GM10248 (cell line): ENCODE measurements at places on chromosomes 16 and 17.

DNA sequence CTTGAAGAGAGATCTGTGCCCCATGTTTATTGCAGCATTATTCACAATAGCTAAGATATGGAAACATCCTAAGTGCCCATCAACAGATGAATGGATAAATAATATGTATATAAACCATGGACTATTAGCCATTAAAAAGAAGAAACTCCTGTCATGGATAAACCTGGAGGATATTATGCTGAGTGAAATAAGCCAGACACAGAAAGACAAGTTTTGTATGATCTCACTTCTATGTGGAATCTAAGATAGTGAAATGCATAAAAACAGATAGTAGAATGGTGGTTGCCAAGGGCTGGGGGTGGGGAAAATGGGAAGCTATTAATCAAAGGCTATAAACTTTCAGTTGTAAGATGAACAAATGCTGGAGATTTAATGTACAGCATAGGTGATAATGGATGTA is 19.9 kb upstream of the HEATR6 start:
- no peak for DNase-seq

- no peak for DNase-seq
Observed at GRCh38 chr17:40130352-40131042, 8.7 kb downstream of the MSL1 start.

DNA sequence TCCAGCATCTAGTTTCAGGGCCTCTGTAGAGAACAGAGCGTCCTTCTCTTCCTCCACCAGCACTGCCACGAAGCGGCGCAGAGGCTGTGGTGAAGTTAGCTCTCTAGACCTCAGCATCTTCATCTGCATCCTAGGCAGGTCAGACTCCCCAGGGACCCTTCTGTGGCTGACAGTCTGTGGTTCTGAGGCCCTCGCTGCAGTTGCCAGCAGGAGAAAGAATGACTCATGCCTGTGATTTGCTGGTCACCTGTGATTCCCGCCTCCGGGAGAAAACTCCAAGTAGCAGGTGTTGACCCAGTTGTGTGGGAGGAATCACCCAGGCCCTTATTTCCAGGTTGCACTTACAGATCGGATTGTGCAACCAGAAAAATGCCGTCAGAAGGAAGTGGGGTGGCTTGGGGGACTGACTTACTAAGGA is 117.3 kb upstream of the CACNG5 start:
- peak; percentile 63 for DNase-seq

DNA sequence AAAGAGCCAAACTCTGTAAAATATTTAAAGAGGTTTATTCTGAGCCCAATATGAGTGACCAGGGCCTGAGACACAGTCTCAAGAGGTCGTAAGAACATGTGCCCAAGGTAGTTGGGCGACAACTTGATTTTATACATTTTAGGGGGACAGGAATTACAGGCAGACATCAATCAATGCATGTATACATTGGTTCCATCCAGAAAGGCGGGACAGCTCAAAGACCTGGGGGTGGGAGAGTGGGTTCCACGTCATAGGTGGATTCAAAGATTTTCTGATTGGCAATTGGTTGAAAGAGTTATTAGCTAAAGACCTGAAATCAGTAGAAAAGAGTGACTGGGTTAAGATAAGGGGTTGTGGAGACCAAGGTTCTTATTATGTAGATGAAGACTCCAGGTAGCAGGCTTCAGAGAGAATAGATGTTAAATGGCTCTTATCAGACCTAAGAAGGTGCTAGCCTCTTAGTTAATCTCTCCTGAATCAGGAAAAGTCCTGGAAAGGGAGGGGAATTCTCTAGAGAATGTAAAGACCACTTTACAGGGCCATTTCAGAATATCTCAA is 32.4 kb downstream of the HSBP1 start:
- DNase-seq: no peak

DNA sequence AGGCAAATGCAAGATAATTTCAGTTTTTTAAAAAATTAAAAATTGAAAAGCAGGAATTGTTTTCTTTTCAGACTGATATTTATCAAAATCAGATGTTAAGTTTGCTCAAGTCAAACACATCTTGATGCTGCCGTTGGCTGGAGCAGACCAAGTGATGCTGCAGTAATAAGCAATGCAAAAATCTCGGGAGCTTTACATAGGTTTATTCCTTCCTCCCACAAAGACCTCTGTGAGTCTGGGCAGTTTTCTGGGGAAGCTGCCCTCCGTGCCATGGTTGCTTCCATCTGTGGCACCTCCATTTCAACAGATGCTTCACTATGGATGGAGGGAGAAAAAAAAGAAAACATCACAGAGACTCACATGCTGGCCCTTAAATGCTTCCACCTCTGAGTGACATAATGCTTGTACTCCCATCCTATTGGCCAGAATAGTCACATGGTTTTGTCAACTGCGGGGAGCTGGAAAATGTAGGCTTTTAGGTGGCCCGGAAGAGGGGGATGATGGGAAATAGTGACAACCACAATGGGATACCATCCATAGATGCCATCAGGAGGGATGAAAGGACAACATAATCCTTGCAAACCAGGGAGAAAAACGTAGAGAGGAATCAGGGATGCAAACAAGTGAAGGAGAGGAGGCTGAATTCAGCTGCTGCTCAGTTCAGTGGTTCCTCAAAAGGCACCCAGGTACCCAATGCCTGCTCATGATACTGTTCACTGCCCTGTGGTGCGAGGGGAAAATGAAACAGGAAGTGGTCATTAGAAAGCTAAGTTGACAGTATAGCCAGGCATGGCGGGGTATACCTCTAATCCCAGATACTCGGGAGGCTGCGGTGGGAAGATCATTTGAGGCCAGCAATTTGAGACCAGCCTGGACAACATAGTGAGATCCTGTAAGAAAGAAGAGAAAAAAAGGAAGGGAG is 13.5 kb upstream of the ERCC4 start:
- DNase-seq: no peak

- DNase-seq: no peak
Observed at GRCh38 chr16:13036600-13036999, 135.2 kb downstream of the SHISA9 start.

DNA sequence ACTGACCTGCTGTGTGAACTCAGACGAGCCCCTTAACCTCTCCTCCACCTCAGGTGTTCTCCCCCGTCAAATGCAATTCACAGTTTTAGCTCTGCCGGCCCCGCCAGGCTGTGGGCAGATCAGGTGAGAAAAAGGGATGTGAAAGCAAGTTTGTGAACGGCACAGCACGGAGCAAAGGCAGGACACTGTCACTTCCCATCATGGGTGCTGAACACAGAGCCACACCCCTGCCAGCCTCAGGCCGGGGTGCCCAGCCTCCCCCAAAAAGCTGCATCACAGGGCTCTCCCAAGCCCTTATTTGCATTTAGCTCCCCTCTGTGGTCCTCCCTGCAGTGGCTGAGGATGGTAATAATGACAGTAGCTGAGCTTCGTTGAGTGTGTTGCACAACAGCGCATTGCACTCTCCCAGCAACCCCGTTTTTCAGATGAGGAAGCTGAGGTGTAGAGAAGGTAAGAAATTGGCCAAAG is 88.8 kb upstream of the TNRC6C start:
- DNase-seq: peak; percentile 78

- no peak for DNase-seq
Observed at GRCh38 chr16:82201926-82202325, 31.9 kb upstream of the MPHOSPH6 start.
